ENCODE measurements at places on chromosomes 6 and 20. TPM values are rescaled to one million over a fixed set of nuclear protein-coding genes. Genes with fewer than 3 reads are reported as not detected.

PDE7B gene
- total RNA-seq = 0.18 TPM

CDS2 gene
- 86.9 TPM for total RNA-seq

ZNF391 gene
- total RNA-seq = 2.5 TPM

EYS gene
- not detected for total RNA-seq

UBD gene
- not detected for total RNA-seq

CST1 gene
- not detected for total RNA-seq

NR2E1 gene
- total RNA-seq = not detected

PTPRT gene
- not detected for total RNA-seq

TCF21 gene
- not detected for total RNA-seq

CCHCR1 gene
- 18.0 TPM for total RNA-seq

ATP6V1G2 gene
- 2.0 TPM for total RNA-seq

RBCK1 gene
- total RNA-seq = 72.7 TPM

CYP24A1 gene
- total RNA-seq = not detected

RPL10A gene
- 2,096 TPM for total RNA-seq

EMILIN3 gene
- total RNA-seq = not detected

MPIG6B gene
- total RNA-seq = 129 TPM

SEL1L2 gene
- total RNA-seq = not detected

CRISP2 gene
- not detected for total RNA-seq

GRM1 gene
- total RNA-seq = not detected

TUBB gene
- 104 TPM for total RNA-seq

HLA-DQA1 gene
- total RNA-seq = 21.5 TPM

IDH3B gene
- 135 TPM for total RNA-seq

PEDS1 gene
- total RNA-seq = 22.6 TPM

RAB44 gene
- 0.77 TPM for total RNA-seq

ADGB gene
- total RNA-seq = not detected

LAMA4 gene
- total RNA-seq = not detected

PI3 gene
- total RNA-seq = not detected

UBE2C gene
- 1.4 TPM for total RNA-seq

GABRR1 gene
- total RNA-seq = not detected

RIPPLY2 gene
- total RNA-seq = not detected

TFAP2B gene
- total RNA-seq = not detected

RRAGD gene
- 8.9 TPM for total RNA-seq

SLC32A1 gene
- not detected for total RNA-seq

FAXC gene
- not detected for total RNA-seq

GSTA2 gene
- not detected for total RNA-seq

DZANK1 gene
- 3.9 TPM for total RNA-seq

RIPOR3 gene
- total RNA-seq = 2.1 TPM

ENPP4 gene
- 2.9 TPM for total RNA-seq

TP53TG5 gene
- not detected for total RNA-seq

TTK gene
- 1.2 TPM for total RNA-seq

SOX18 gene
- total RNA-seq = not detected

ZNF311 gene
- 0.10 TPM for total RNA-seq

PTPRK gene
- 0.78 TPM for total RNA-seq

PAX1 gene
- not detected for total RNA-seq

ARHGAP40 gene
- not detected for total RNA-seq

FAM110A gene
- total RNA-seq = 35.1 TPM

EYA2 gene
- 0.22 TPM for total RNA-seq

BEND6 gene
- not detected for total RNA-seq

PHF10 gene
- total RNA-seq = 67.1 TPM

FUT9 gene
- not detected for total RNA-seq

CTAGE9 gene
- total RNA-seq = not detected

RHAG gene
- not detected for total RNA-seq

TGM3 gene
- total RNA-seq = not detected

MYB gene
- 1.3 TPM for total RNA-seq

NANP gene
- total RNA-seq = 1.8 TPM

HCRTR2 gene
- total RNA-seq = not detected

ID4 gene
- total RNA-seq = not detected
